ENCODE measurements at places on chromosomes 7 and 10.

GRCh38 chr10:34697351-34698247, 117.5 kb downstream of the PARD3 start:
- DNase-seq, result no peak

DNA sequence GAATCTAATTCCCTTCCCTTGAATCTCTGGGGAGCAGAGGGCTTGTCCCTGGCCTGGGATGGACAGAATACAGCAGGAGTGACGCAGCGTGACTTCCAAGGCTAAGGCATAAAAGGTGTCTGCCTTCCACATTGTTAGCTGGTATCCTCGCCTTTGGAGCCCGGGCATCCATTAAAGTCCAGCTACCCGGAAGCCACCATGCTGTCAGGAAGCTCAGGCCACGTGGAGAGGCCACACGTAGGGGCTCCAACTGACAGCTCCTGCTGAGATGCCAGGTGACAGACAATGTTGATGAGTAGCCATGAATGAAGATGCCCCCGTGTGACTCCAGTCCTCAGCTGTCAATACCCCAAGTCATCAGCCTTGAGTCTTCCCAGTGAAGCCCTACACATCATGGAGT, 99.9 kb downstream of the OAT start:
- DNase-seq, result no peak

DNA sequence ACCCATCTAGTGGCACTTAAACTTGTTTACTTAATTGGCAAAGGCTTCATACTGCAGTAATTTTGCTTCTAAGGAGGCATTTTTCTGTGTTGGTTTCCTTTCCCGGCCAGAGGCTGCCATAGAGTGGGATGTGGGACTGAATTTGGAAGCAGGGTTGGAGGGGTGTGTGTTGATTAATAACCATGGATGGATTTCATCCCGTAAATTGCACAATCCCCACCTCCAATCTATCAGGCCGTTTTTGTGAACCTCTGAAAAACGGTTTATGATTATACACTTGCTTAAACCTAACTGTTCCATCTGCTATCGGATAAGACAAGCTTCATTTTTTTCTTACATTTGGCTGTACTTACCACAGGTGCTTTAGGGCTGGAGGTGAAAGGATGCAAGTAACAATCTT, 1.3 kb downstream of the TMEM60 start:
- DNase-seq, result no peak

DNA sequence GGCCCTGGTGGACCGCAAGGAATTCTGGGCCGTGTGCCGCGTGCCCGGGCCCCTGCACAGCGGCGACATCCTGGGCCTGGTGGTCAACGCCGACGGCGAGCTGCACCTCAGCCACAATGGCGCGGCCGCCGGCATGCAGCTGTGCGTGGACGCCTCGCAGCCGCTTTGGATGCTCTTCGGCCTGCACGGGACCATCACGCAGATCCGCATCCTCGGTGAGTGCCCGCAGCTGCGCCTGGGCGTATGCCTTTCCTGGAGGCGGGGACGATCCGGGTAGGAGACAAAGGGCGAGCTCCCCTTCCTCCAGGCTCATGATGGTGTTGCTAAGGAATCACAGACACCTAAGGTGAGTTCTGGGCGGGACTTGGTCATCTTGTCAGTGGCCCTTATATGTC, 91.5 kb downstream of the NEURL1 start:
- DNase-seq, result no peak

DNA sequence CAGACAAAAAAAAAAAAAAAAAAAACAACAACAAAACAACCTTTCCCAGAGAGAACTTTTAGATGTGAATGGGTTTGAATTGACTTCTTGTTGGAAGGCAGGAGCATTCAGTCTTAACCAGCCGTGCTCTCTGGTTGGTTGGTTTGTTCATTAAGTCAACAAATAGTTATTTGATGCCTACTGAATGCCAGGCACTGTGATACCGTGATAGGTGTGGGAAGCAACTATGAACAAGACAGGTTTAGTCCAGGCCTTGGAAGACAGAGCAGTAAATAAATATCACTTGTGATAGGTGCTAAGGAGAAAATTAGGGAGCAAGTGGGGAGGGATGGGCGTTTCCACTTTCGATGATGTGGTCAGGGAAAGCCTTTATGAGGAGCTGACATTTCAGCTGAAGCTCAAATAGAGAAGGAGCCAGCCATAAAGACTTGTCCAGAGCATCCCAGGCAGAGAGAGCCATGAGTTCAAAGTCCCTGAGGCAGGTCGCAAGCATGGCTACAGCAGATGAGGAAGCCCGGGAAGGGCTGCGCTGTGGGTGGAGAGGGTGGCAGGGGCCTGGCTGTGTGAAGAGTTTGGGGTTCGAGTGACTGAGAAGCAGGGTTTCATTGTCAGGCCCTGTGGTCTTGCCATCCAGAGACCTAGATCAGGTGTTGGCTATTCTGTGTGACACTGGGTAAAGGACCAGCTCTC, 8.0 kb downstream of the TSPAN15 start:
- DNase-seq, result no peak
